ENCODE measurements at places on chromosomes 5 and 9.

DNA sequence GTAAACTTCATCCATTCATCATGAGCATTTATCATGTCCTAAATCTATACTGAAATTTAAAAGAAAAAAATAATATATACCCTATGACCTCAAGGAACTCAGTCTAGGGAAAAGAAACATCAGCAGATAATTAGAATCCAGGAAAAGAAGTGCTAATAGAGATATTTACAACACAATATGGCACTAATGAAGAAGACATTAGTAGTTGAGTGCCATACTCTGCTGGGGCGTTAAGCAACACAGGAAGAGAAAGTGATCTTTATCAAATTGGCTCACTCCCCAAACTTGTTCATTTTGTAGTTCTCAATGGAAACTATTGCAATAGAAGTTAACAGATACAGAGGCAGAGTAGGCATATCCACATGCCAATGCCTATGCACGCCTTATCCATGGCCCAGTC is 27.5 kb downstream of the GABRA6 start:
- DNase-seq, result no peak

DNA sequence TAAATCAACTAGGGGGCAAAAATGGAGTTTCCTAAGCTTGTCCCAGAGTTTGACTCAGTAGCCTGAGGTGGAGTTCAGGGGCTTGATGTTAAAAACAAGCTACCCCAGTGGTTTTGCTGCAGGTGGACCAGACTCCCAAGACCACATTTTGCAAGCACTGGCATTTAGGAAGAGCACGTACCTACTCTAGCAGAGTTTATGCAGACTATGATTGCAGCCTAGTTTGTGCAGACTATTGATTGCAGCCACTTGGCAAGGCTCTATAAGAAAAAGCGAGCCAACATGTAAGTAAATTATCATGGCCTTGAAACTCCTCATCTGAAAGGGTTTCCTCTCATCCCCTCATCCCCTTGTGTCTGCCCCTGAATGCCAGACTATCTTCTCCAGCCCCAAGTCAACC is 102.0 kb upstream of the CCDC152 start:
- DNase-seq, result no peak

DNA sequence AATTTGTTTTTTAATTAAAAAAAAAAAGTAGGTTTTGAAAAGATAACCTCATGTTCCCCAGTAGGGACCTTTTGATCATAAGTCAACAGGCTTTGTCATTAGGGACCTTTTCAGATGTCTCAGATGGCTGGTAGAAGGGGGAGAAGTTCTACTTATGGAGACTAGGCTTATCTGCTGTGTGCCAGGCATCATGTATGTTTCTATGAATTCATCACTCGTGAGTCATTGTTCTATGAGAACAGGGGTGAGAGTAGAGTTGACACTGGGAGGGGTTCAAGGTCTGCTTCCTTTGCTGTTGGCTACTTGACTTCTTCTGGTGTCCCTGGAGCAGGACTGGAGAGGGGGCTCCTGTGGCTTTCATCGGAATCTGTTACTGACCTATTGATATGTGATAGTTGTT is 138.8 kb downstream of the KDM4C start:
- no peak for DNase-seq

- no peak for DNase-seq
Measured at GRCh38 chr5:10301842-10302610, 5.7 kb downstream of the CMBL start.

DNA sequence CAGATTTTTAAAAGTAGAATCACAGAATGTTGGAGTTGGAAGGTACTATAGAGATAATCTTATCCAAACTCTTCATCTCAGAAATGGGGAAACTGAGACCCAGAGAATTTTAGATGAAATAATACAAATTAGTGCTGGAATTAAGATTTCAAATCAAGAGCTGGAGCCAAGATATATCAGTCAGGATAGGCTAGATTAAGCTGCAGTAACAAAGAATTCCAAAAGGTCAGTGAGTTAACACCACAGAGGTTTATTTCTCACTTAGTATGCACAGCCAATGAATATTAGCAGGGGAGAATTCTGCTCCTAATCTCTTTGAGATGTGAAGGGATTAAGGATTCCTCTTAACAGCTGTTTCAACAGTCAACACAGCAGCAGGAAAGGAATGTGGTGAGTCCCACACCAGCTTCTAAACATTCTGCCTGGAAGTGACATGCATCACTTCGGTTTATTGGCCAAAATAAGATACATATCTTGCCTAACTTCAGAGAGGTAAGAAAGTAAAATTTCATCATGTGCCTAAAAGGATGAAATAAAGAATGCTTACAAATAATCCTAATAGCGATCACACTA is 136.8 kb downstream of the FRMD3 start:
- DNase-seq, result no peak

DNA sequence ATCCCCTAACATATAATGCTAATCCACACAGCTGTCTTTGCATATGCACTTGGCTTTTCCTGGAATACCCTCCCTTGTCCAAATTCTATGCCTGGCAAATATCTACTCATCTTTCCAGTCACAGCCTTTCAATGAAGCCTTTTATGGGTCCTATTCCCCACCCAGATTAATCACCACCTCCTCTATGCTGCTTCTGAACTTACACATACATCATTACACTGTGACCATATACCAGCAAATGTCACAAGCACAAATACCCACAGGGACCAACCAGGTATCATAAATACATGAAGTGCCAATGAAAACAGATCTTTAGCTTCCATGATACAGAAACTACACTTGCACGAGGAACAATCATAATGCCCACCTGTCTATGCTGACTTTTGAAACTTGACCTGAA is 22.3 kb downstream of the LPAR1 start:
- no peak for DNase-seq

Measured in trophoblast cell (in vitro differentiated cells and primary cell).